NCI-H526 treated with DMSO at 0.1 percent for 48 hours (cell line): ENCODE measurements at places on chromosomes 3 and 15.

DNA sequence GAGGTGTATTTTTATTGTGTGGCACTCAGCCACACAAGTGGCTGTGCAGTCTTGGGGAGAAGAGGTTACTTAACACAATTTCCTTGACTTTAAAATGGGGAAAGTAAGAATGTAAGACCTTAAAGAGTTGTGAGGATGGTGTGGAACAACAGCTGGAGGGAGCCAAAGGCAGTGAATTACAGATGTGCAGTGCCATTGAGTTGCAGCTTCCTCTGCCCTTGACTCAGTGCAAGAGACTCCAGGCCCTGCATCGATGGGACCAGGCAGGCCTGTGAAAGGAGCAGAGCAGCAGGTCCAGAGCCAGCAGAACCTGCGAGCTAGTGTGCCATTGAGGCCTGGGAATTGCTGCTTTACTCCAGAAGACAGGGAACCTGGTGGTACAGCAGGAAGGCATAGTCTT, 27.2 kb downstream of the EEFSEC start:
- DNase-seq: no peak

- DNase-seq: no peak
Observed at GRCh38 chr3:187828579-187829452, 83.5 kb upstream of the BCL6 start.

DNA sequence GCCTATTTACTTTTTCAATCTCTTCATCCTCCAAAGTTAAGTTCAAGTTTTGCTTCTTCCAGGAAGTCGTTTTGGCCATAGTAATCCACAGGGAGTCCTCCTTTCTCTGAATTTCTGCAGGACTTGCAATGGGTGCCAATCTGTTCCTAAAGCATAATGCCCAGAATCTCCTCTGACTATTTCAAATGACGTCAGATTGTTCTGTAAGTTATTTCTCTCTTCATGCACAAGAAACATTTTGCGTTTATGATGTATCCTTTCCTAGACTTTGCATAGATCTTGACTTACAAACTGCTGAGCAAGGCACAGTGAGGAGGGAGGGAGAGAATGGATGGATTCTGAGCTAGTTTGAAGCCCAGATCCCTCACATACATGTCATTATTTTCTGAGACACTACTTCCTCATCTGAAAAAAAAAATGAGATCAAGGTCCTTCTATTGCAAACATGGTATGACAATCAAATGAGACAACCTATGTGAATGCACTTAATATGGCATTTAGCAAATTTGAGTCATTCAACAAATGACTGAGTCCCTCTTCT, 103.1 kb downstream of the MEX3B start:
- no peak for DNase-seq

DNA sequence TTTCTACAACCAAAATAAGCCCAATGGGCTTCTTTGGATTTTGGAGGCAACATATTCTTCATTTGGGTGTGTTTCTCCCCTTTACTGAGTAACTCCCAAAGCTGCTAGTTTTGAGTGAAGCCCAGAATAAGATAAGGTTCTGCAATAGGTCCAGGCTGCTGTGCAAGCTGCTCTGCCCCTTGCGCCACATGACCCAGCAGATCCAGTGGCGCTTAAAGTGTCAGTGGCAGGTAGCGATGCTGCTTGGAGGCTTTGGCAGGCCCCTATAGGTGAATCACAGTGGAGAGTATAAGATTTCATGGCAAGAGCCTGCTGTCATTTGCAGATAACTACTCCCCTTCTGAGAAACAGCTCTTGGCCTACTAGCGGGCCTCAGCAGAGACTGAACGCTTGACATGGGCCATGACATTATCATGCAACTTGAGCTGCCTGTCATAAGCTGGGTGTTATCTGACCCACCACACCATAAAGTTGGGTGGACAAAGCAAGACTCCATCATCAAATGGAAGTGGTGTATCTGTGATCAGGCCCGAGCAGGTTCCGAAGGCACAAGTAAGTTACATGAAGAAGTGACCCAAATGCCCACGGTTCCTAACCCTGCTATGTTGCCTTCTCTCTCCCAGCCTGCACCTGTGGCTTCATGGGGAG, 88.4 kb upstream of the OXTR start:
- DNase-seq: no peak

DNA sequence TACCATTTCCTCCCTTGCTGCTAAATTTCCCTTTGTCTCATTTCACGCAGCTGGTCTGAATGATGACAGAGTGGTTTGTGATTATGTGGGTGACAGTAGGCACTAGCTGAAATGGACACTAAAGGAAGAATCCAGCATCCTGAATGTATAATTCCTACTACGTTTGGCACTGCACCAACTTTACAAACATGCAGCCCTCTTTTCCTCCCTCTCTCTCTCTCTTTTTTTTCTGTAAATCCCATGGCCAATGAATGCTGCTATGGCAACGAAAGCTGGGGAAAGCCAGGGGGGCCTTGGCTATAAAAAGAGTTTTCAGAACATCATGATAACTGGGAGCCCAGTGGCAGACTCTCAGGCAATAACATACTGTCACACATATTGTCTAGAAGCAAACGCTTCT, 367.2 kb upstream of the AGTR1 start:
- DNase-seq: no peak

DNA sequence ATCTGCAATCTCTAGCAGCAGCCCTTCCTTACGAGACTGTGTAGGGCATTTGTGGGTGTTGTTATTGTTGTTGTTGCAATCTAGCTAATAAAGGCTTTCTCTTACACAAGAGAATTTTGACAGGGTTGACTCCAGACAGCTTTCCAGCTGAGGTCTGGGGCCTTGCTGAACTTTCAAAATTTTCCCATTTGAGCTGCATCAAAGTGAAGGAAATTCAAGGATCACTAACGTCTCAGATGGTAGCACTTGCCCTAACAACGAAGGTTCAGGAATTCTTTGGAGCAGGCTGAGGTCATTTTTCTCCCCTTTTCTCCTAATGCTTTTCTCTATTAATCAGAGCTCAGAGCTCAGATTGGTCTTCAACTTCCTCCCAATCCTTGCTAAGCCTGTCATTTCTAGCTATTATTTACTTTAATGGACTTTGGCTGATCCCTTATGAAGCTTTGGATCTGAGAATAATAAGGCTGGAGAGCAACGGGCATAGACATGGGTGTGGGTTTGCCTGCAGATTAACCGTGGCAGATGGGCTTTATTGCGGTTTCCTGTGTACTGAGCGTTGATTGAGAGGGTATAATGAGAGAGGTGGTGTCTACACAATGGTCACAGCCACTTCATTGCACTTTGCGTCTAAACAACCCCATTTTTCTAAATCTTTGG, 614.0 kb upstream of the AGTR1 start:
- no peak for DNase-seq

DNA sequence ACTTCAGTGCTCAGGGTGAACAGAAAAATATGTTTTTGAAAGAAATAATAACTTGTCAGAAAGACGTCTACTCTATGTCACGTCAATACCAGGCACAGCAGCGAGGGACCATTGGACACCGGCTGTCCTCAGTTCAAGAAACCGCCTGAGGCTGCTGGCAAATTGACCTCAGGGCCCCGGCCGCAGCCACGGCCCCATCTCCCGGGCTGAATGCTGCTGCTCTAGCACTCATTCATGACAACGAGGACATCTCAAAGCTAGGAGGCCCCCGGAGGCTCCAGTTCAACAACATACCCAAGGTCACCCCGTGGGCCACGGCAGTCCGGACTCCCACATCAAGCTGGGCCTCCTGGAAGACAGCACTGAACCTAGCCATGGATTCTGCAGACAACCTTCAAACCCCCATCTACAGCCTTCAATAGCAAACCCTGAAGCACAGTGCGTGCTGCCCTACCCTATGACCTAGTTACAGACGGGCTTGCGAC, 204.0 kb upstream of the NSMCE3 start:
- no peak for DNase-seq

DNA sequence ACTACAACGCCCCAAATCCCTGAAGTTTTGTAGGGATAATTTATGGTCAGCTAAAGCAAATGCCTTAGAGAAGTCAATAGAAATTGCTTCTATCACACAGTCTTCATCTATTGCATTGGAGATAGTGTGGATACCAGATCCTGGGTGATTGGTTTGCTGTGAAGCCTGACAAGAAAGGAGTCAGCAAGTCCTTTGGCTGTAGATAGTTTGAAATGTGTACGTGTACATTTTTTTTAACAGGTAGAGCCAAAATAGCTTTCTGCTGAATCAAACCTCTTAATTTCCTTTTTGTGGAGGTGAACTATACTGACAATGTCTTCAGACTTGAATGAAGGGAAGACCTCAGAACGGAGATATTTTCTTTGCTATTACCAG, 312.3 kb downstream of the ZBBX start:
- no peak for DNase-seq

DNA sequence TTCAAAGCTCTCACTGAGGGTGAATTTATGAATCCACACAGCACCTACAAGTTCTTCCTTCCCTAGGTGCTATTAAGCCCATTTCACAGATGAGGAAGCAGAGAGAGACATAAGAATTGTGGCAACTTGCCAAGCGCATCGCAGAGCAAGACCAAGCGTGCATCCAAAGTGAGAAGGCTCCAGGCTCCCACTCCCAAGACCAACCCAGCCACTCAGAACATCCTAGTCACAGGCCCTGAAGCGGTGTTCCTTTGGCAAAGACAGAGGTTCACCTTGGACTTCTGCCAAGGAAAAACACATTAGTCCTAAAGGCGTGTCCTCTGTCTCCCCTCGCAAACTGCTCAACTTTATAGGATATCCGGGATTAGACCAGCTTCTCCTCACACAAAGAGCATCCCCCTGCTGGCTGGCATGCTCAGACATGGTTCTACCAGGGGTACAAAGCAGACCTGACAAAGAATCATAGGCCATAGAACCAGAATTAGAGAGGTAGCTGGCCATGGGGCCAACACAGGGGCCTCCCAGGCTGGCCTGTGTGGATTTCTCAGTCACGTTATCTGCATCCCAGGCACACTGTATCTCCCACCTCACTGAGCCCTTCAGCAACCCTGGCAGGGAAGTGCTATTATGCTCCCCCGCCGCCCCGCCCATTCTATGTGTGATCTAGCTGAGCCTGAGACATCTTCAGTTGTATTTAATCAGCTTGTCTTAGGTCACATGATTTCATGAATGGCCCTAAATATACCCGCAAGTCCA, 160.2 kb downstream of the FOXP1 start:
- no peak for DNase-seq

GRCh38 chr3:25084016-25084415, 344.0 kb upstream of the RARB start:
- no peak for DNase-seq

GRCh38 chr3:55668359-55668758, 181.3 kb upstream of the WNT5A start:
- DNase-seq: no peak

DNA sequence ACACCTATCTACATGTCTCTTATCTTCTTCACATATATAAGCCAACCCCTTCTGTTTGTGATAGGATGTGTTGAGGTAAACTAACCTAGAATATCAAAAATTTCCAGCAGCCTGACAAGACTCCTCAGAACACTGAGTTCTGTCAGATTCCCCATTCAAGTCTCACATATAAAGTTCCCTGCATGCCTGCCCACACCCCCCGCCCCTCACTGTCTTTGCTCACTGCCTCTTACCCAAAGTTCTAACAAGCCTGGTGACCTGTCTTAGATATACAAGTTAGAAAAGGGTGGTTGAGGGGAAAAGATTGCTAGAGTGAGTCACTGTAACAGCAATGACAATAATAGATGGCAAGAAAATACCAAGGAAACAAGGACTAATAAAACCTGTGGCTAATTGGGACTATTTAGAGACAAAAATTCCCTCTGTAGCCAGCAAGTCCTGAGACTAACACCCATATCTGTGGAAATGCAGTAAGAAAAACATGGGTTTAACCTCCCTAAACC, 40.1 kb downstream of the FBXO22 start:
- no peak for DNase-seq

GRCh38 chr3:191557322-191557721, 96.4 kb downstream of the PYDC2 start:
- DNase-seq: no peak

DNA sequence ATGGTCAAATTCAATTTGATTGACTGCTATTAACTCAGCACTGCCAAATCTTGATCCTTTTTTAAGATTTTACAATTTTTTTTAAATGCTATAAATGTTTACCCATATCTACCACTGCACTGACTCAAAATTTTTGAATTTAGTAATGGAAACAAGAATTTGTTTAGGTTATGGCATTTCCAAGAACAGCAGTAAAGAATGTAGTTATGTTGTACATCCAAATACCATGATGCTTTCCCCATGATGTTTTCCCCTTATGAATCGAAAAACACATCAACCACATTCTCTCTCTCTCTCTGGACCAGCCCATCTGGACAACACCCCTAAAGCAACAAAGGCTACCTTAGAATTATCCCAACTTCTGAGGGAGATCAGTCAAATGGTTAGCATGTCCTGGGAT, 14.2 kb downstream of the CHRM5 start:
- no peak for DNase-seq

DNA sequence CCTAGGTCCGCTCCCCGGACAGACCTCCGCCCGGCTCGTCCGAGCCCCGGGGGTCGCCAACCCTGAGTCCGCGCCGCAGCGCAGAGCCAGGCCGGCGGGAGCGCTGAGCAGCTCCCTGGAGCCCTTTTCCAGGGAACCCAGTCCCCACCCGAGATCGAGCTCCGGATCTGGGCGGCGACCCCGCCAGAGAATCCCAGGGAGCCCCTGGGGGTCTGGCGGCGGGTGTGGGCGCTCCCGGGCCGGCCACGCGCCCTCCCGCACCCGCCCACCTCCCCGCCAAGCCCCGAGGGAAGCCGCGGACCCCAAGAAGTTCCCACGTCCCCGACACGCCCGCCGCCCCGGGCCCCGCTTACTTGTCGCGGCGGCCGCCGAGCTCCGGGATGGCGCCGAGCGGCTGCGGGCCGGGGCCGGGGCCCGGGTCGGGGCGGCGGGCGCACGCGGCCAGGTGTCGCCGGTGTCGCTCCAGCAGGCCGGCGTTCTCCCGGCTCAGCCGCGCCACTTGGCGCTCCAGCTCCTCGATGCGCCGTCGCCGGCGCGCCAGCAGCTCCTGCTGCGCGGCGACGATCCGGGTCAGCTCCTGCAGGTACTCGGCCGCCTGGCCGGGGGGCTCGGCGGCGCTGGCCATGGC, 137.7 kb downstream of the NUP210 start:
- DNase-seq: no peak

GRCh38 chr3:38157595-38157994, 7.7 kb upstream of the OXSR1 start:
- DNase-seq: no peak

GRCh38 chr3:29410660-29411405, 130.0 kb downstream of the RBMS3 start:
- no peak for DNase-seq

GRCh38 chr15:91890614-91891013, 37.1 kb downstream of the SLCO3A1 start:
- no peak for DNase-seq
